ENCODE measurements at places on chromosomes 3 and 15.

DNA sequence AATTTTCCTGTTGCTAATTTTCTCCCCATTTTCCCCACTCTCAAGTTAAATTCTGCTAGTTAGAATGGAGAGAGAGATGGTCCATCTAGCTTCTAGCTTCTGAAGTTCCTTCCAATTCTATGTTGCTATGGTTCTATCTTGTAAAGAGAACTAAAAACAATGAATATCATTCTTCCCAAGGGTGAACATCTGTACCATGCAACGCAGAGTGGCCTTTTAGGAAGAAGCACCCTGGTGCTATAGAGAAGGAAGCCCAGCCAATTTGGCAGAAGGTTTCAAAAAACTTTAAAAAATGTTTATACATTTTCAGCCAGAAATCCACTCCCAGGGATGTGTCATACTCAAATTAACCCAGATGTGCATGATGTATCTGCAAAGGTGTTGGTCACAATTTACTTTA, 149.1 kb downstream of the SEMA6D start:
- DNase-seq, result no peak

DNA sequence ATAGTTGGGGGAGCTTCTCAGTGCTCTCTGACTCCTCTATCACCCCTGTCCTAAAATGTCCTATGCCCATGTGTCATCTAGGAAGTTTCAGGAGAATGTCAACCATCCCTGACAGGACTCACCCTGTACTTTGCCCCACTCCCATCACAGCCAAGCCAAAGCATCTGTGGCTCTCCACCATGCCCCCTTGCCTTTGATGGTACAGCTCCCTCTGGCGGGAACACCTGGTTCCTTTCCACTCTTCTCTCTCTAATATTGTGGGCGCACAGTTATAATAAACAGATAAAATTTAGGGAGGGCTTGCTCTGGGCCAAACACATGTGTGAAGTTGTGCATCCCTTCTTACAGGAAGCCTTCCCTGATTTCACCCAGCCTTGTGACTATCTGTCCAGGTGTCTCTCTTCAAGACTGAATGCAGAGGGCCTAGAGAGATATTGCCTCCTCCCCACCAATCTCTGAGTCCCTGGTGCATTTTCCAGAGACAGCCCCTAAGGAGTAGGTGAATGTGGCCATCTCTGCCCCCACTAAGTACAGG, 62.8 kb downstream of the ISG20 start:
- DNase-seq, result no peak

DNA sequence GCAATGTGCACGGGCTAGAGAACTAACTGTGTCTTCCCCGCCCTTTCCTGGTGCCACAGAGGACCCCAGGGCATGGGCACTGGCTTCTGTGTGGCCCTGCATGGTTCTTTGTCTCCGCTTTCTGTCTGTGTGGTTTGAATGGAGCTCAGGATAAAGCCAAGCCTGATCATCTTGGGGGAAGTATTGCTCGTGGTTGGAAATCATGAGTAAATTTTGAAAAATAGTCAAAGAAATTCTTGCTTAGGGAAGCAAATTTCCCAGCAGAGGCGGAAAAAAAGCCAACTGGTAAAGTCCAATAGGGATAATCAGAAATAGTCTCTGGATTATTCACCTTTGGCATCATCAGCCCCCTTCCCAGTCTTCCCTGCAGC, 55.4 kb downstream of the MAGEF1 start:
- DNase-seq, result no peak

- no peak for DNase-seq
These were observed 32.8 kb upstream of the LEKR1 start for GRCh38 chr3:156793400-156793799.

GRCh38 chr3:128294999-128295468, 141.8 kb downstream of the EEFSEC start:
- DNase-seq, result no peak

- no peak for DNase-seq
These were observed 324.0 kb downstream of the TBL1XR1 start for GRCh38 chr3:176873261-176873660.

DNA sequence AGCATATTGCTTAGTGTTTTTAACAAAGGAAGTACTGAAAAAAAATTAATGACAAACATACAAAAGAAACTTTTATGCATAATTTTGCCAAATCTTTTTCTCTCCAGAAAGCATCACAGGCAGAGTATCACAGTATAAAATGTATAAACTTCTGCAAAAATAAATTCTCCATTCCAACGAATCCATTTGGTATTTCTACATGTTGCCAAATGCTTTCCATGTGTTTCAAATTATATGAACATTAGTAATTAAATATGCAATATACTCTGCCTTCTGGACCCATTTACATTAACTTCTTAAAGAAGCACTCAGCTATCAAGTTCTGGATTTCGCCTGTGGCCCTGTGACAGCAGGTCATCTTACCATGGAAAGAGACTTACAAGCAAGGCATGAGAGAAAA, 189.1 kb upstream of the ALCAM start:
- no peak for DNase-seq

DNA sequence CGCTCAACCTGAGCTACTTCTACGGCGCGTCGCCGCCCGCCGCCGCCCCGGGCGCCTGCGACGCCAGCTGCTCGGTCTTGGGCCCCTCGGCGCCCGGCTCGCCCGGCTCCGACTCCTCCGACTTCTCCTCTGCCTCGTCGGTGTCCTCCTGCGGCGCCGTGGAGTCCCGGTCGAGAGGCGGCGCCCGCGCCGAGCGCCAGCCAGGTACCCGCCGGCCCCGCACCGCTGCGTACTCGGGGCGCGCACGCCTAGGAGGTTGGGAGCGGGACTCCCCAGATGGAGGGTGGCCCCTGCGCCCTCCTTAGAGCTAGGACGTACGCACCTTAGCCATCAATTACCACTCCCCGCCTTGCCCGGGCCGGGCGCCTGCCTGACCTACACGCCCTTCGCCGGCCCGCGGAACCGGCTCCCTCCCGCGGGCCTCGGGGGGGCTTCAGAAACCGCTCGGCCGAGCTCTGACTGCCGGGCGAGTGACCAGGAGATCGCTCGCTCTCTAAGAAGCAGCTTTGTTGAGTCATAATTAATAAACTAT, 466 bp downstream of the NFKBIZ start:
- DNase-seq, result no peak

DNA sequence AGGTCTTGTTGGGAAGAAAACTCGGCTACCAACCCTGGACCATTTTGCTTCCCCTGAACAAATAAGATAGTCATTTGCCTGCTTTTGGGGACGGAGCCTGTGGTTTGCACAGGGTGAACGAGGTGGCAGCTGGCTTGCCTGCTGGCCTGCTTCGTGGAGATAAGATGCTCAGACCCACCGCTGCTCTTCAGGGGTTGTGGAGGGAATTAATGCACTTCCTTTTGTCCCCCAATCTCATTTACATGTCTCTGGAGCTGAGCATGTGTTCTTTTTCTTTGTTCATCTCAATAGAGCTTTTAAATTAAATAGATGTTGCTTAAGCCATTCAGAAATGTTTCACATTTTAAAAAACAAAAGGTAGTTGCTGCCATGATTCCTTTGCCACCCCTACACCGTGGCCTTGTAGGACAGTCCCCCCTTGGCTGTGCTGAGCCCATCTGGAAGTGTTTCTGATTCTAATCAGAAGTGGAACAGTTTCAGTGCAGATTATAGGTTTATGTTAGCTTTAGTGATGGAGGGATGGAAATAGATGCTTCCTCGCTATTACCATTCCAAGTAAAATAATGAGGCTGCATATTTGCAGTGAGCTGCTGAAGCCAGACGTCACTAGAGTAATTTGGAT, 25.6 kb downstream of the APBA2 start:
- no peak for DNase-seq

DNA sequence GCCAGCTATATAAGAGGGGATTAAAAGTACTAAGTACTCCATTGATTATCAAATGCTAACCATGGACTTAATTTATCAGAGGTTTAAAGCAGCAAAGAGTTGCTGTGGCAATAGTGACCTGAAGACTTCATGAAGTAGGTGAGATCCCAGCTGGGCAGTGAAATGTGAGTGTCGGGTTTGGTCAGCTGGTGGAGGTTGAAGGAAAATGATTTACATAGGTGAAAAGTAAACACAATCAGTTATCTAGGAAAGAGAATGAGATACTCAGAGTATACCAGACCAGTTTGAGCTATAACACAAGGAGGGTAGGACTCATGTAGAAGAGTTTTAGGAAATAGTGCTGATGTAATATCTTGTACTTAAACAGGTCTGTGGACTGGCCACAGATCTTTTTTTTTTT, 16.5 kb upstream of the FBXO22 start:
- no peak for DNase-seq

- no peak for DNase-seq
These were observed 264.7 kb downstream of the FHIT start for GRCh38 chr3:60986552-60986951.

DNA sequence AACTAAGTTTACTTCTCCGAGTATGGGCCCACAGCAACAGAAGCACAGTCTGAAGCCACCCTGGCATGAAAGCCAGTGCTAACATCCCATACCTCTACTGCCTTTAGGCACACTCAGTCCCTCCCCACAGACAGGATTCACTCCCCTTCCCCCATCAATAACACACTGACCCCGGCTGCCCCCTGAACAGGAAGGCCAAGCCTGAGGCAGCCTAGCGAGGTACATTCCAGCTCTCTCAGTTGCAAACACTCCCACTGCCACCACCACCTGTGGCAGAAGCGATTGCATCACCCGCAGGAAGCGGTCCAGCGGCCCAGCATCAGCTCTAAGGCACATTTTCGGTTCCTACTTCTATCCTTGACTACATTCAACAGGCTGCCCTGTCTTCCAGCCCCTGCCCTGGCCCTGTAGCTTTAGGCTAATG, 7.0 kb upstream of the BMF start:
- DNase-seq, result no peak

DNA sequence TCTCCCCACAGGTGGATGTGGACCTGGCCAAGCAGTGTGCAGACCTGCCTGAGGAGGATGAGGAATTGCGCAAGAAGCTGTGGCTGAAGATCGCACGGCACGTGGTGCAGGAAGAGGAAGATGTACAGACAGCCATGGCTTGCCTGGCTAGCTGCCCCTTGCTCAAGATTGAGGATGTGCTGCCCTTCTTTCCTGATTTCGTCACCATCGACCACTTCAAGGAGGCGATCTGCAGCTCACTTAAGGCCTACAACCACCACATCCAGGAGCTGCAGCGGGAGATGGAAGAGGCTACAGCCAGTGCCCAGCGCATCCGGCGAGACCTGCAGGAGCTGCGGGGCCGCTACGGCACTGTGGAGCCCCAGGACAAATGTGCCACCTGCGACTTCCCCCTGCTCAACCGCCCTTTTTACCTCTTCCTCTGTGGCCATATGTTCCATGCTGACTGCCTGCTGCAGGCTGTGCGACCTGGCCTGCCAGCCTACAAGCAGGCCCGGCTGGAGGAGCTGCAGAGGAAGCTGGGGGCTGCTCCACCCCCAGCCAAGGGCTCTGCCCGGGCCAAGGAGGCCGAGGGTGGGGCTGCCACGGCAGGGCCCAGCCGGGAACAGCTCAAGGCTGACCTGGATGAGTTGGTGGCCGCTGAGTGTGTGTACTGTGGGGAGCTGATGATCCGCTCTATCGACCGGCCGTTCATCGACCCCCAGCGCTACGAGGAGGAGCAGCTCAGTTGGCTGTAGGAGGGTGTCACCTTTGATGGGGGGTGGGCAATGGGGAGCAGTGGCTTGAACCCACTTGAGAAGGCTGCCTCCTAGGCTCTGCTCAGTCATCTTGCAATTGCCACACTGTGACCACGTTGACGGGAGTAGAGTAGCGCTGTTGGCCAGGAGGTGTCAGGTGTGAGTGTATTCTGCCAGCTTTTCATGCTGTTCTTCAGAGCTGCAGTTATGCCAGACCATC, 8.6 kb downstream of the VPS18 start:
- no peak for DNase-seq

DNA sequence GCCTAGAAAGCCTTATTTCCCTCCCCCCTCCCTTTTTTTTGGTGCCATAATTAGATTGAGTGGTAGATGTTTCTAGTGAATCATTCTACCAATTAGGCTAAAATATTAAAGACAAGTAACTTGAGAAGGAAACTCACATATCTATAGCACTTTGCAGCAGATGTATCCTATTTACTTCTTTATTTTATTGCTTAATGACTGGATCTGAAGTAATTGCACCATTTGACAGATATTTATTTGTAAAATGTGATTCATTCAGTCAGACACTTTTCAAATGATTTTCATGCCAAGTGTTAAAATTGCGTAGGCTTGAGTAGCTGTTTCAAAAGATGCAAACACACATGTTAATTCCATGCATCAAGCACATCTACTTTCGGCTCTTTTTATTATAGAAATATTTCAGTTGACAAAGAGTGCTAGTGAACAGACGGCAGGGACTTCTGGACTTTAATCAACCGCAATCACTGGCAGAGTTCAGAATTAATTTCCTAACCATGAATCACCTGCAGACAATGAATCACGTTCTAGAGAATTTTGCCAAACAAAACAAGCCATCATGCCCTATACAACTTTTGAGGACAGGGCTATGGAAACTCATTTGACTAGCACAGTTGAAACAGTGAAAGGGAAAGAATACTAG, 636.8 kb downstream of the MECOM start:
- no peak for DNase-seq

DNA sequence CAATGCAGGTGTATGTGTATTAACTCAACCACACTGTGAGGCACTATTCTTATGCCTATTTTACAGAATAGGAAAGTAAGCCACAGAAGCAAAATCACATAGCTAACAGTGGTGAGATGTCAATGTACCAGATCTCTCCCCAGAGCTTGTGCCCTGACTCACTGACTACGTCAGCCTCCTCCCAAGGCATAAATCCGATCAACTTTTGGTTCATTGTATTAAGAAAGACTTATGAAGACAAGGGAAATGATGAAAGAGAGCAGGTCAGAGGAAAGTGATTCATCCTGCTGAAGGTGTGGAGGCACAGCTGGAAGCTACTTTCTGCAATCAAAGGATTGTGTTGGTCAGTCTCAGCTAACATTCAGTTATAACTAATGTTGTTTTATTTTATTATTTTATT, 33.0 kb upstream of the SV2B start:
- DNase-seq, result no peak

DNA sequence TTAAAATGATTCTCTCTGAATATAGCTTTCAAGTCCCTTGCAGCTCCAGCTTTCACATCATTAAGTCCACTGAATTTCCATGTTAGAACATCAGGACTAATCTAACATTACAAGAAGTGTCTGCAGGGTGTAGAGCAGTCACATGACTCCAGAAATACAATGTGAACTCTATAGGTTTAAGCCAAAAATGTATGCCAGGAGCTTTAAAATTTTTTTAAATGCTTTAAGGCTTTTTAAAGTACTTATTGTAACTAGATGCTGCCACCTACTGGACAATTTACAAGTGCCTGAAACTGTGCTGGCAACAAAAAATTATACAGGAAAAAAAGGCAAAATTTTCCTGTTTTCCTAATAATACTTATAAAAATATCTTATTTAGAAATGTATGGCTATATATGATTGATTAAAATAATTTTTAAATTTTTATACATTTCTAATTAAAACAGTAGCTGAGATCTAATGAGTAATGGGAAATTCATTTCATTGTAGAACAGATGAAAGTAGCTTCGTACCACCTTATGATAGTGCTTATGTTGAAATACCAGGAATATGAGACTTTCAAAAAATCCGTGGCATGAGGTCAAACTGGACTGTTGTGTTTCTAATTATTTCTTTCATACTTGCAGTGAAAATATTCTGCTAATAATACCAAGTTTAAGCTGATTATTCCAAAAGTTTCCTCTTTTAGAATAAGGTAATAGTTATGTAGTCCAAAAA, 25.7 kb downstream of the FSIP1 start:
- peak; percentile 64 for DNase-seq

Data from NCI-H1417 (cell line).